ENCODE measurements at places on chromosomes 4 and X.

GRCh38 chr4:168844353-168845049, 165.6 kb downstream of the CBR4 start:
- DNase-seq: no peak

DNA sequence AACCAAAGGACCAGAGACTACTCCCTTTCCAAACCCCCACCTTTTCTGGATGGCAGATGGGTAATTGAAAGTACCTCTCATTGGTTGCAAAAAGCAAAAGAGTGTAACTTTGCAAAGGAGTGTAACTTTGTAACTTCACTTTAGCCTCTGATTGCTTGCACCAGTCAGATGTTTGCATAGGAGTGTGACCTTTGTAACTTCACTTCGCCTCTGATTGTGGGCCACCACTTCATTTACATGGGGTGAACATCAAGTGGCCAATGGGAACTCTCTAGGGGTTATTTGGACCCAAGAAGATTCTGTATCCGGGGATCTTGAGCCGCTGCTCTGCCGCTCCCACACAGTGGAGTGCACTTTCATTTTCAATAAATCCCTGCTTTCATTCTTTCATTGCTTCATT, 9.9 kb upstream of the SLC25A43 start:
- no peak for DNase-seq

- DNase-seq: no peak
These were observed 354.5 kb upstream of the BOD1L1 start for GRCh38 chr4:13982010-13982409.

DNA sequence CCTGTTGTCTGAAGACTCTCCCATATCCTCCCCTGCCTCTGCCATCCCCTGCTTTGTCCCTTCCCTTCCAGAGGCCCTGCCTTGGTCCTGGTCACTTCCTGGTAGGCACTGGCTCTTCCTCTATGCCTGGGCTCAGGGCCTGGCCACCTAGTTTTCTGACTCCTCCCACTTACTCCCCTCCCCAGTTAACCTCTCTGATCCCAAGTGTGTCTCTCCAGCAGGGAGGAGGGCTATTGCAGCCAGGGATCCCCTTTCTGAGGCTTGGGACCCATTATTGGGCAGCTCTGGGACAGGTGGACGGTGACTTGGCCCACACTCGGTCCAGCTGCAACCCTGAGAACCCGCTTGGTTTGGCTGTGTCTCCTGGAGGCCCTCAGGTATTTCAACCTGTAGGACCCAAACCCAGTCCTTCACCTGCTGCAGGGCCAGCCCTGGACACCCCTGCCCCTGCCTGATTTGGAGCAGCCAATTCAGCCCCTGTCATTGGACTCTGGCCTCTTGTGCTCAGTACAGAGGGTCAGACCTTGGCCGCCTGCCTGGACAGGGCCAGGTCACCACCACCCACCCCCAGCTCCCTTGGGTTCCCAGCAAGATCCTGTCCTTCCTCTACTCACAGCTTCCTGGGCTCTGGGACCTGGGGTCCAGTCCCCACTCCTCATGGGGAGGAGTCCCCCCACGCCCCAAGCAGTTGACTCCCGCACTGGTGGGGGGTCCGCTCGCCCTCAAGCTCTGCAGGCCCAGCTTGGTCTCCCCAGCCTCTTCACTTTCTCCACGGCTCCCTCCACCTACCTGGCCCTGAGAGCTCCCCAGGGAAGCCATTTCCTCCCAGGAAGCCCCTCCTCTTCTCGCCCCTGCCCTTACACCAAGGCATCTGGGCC, 1.1 kb upstream of the SH3BP2 start:
- no peak for DNase-seq

GRCh38 chr4:114272226-114272625, 292.8 kb upstream of the ARSJ start:
- no peak for DNase-seq

DNA sequence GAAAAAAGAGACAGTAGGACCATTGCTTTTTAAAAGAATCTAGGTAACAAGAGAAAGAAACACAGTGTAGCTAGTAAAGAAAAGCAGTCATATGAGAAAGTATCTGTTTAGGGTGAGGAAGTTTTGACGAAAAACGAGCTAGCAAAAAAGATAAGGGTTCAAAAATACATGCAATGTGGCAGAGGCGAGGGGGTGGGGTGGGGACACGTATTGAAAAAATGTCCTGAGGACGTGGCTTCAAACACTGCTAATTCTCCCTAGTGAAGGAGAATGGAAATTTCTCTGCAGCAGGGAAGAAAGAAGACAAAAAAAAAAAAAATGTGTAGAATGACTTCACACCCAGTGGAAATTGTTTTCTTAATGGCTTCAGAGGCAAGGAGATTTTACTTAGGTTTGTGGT, 856.4 kb upstream of the INTU start:
- DNase-seq: no peak

DNA sequence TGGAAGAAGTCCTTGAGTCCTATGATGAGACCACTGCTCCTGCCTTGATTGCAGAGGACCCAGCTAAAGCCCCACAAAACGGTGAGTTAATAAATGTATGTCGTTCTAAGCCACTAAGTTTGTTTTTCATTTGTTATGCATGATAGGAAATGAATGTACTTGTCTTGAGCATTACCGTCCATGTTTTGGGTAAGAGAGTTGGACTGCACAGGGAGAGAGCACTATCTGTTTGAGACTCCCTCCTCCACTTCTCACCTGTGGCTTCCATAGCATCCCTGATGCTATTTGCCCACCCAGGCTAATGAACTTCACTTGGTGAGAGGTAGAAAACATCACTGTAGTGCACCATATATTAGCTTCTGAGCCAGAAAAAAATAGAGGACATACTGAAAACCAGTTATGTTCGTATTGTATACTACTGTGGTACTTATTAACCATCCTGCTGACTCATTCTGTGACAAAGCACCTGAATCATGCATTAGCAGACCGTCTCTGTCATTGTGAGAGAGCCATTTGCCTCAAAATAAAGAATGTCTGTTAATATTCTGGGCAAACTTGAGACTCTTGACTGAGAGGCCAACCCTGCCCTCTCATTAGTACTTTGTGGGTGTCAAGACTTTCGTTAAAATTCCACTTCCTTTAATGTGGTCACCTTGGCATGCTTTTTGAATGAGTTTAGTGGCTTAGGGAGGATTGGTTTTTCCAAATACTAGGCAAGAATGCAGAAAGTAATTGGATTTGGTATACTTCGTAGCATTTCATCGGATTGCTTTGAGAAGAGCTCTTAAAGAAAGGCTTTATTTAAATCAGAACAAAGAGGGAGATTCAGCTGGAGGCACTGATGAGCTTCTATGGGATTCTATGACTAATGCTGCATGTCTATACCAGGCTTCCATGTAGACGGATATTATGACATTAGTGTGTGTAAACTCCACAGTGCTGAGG, 99.3 kb upstream of the GRPR start:
- peak; percentile 68 for DNase-seq

- no peak for DNase-seq
These were observed 100.5 kb downstream of the PHKA2 start for GRCh38 chrX:18883234-18883960.

DNA sequence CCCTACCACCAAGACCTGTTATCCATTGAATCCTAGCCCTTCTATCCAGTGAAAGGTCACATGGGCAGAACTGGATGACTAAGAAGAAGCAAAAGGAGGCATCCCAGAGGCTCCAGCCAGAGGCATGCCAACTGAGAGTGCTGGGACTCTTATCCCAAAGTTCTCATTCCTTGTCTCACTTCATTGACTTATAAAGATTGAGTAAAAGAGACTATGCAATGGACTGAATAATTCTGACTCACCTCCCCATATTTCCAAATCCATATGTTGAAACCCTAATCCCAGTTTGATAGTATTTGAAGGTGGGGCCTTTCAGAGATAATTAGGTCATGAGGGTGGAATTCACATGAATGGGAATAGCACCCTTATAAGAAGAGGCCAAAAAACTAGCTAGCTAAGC, 131.4 kb downstream of the COL25A1 start:
- DNase-seq: no peak
